Stimulated activated CD4-positive, alpha-beta T cell treated with anti-CD3 and anti-CD28 coated beads, Interleukin-1b, Interleukin-23, amount 100 ng/mL, for 4 hours (primary cell): ENCODE measurements at places on chromosomes 16 and 17.

DNA sequence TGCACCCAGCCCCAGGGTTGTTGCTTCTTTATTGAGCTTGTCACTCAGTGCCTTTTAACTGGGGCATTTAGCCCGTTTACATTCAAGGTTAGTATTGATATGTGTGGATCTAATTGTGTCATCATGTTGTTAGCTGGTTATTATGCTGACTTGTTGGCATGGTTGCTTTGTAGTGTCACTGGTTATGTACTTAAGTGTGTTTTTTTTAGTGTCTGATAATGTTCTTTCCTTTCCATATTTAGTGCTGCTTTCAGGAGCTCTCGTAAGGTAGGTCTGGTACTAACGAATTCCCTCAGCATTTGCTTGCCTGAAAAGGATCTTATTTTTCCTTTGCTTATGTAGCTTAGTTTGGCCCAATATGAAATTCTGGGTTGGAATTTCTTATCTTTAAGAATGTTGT is 33.5 kb downstream of the NF1 start:
- DNase-seq, result no peak

DNA sequence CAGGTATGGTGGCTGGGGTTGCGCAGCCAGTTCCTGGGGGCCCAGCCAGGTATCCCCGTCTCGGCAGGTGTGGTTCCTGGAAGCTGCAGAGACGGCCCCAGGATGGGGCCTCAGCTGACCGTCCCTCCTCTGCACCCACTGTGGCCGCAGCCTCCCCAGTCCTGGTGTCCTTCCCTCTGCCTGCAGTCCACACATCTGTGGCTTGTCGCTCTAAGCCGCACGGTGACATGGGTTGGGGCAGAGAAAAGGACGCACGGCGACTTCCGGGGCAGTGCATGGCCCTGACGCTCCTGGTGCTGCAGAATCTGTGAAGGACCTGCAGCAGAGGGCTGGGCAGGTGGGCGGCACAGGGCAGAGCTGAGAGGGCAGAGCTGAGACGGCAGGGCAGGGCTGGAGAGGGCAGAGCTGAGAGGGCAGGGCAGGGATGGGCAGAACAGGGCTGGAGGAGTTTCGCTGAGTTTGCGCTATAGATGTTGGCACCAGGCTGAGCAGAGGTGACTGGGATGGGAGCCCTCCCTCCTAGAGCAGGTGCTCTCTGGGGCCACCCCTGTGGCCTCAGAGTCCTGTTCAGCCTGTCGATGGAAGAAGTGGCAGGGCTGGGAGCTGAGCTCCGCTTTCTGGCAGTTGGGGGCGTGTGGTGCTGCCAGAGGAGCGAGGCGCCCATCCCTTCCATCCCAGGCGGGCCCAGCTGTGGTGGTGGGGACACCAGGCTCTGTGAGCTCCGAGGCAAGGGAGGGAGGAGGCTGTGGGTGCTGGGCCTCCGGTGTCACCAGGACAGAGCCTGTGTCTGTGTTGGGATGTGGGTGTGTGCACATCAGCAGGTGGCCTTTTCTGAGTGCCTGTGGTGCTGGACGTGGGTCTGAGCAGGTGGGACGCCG is 23.0 kb downstream of the TSC2 start:
- DNase-seq, result no peak

- no peak for DNase-seq
Observed at GRCh38 chr16:9407206-9407758, 315.8 kb downstream of the HAPSTR1 start.

DNA sequence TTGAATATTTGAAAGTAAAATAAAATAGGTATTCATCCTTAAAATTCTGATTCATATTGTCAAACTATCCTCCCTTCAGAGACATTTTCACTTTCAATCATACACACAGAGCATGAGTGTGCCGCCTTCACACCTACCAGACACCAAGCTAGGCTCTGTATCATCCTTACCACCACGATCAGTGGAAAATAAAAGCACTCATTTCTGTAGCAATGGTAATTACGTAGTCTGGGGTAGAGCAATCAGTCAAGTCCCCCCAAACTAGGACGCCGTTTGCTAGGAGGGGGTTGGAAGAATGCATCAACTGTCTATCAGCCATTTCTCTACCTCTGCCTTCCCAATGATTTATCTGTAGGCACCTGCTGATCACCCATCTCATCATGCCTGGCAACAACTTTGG is 84.6 kb upstream of the GRIN2A start:
- DNase-seq, result peak; percentile 2

DNA sequence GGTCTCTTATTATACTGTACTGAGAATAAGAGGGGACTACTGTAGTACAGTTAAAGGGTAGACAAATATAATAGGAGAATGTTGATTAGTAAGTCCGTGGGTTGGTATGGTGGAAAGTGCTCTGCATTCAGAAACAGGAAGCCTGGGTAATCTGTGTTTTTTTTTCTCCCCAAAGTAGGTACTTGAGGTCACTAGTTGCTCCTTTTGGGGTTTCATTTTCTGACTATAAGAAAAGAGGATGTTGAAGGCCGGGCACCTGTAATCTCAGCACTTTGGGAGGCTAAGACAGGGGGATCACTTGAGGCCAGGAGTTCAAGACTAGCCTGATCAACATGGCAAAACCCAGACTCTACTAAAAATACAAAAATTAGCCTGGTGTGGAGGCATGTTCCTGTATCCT is 42.0 kb upstream of the MMD start:
- DNase-seq, result no peak

DNA sequence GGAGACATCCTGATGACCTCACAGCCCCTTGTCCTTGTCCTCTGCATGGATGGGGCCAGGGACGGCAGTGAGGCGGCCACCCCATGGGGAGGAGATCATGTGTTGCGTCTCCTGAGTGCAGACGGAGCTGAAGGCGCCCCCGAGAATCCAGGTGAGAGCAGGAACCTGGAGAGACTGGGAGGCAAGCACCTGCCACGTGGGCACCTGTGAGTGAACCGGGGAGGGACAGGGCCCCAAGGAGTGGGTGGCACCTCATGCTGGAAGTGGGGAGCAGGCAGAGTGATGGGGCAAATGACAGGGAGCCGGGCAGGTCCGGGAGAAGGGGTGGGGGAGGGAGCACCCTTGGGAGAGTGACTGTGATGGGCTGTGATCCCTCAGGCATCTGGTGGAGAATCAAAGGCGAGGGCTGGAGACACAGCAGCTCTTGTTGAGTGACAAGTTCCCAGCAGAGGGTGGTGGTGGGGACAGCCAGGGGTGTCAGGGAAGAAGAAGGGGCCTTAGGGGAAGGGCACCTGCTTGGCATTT is 174.3 kb upstream of the CHMP6 start:
- no peak for DNase-seq

- DNase-seq, result no peak
Observed at GRCh38 chr16:74249254-74249653, 47.4 kb upstream of the PSMD7 start.

- no peak for DNase-seq
Observed at GRCh38 chr17:78422872-78423588, 44.6 kb downstream of the PGS1 start.

- no peak for DNase-seq
Observed at GRCh38 chr17:48294806-48295361, 135.1 kb downstream of the SKAP1 start.

GRCh38 chr16:48075398-48075797 is 80.4 kb downstream of the ABCC12 start:
- no peak for DNase-seq

DNA sequence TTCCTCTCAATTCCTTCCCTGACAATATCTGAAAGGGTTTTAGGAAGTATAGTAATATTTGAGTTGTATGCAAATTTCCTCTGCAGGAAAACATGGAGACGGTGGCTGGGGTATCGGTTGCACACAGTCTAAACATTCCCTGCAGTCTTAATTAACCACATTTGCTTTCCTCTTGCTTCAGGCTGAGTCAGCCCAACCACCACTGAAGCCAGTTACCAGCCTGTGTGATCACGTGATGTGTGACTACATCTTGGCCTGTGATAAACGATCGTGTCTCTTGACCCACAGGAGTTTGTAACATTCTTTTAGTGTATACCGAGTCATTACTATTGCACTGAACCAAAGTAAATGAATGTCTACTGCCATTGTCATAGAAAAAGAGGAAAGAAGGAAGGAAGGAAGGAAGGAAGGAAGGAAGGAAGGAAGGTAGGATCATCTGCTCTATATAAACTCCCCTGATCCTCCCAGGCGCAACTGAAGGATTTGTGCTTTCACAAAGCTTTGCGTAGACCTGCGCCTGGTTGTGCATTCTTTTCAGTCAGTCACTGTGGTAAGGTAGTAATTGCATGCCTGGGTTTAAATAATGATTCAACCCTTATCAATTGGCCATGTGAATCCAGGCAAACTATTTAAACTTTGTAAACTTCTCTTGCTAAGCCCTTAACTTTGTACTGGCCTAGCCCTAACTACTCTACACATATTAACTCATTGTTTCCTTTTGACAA is 280.6 kb upstream of the SALL1 start:
- DNase-seq, result no peak

DNA sequence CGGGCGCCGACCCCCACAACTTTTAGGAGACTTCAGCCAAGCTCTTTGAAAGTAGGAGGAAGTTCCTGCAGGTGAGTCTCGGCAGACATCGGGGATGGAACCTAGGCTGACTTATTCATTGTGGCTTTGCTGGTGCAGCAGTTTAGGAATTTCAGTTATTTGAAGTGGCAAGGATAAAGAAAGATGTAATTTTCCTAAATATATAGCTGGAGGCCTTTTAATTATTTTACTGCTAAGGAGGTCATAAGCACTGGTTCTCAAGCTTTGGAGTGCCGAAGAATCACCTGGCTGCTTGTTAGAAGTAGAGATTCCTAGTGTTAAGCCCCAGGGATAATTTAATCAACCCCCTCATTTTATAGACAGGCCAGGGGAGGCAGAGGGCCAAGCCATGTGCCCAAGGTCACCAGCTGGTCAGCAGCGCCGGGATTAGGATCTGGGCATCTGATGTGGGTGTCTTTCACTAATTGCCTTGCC is 28.9 kb upstream of the BCAR1 start:
- DNase-seq, result no peak

- peak; percentile 75 for DNase-seq
Observed at GRCh38 chr16:88737298-88738150, 31.2 kb downstream of the CTU2 start.

- no peak for DNase-seq
Observed at GRCh38 chr17:50935221-50935995, 69.3 kb upstream of the TOB1 start.

- peak; percentile 57 for DNase-seq
Observed at GRCh38 chr16:57475711-57476339, 10.5 kb downstream of the DOK4 start.

DNA sequence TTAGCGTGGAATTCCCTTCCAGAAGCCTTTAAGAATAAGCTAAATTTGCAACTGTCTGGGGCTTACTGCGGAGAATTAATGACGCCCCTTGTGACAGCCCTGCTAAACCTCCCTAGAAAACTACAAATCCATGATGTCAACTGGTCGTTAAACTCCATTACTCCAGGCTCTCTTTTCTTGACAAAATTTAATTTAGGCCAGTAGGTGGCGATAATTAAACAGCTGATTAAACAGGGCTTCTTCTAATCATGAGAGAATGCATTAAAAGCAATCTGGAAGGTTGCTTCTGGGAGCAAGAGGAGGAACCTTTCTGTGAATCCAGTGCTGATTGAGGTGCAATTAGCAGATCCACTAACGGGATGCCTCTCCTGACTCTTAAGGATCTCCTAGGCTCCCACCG is 8.1 kb upstream of the NLRP1 start:
- no peak for DNase-seq

GRCh38 chr17:29051194-29051593 is 8.3 kb downstream of the PIPOX start:
- DNase-seq, result no peak

- DNase-seq, result no peak
Observed at GRCh38 chr16:55492756-55493380, 13.9 kb downstream of the MMP2 start.

DNA sequence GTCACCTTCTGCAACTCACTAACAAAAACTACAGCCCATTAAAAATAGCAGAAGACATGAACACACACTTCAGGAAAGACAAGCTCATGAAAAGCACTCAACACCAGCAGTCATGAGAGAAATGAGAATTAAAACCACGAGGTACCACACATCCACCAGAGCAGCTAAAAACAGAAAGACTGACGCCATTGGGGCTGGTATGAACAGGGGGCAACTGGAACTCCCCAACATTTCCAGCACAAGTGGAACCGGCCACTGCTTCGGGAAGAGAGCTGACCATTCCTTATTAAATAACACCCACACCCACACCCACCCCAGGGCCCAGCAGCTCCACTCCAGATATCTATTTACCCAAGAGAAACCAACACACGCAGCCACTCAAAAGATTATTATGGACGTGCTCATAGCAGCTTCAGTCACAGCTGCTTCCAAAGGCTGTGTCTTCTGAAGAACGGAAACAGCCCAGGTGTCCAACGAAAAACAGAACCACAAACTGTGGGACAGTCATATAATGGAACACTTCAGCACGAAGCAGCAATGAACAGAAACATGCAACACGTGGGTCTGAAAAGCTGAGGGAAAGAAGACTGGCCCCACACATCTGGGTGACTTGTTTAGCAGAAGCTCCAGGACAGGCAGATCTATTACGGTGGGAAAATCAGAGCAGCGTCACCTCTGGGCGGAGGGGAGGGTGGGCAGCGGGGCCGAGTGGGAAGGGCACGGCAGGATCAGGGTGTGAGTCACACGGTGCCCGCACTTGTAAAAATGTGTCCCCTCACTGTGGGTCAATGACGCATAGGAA is 41.1 kb downstream of the KLHDC4 start:
- DNase-seq, result no peak

DNA sequence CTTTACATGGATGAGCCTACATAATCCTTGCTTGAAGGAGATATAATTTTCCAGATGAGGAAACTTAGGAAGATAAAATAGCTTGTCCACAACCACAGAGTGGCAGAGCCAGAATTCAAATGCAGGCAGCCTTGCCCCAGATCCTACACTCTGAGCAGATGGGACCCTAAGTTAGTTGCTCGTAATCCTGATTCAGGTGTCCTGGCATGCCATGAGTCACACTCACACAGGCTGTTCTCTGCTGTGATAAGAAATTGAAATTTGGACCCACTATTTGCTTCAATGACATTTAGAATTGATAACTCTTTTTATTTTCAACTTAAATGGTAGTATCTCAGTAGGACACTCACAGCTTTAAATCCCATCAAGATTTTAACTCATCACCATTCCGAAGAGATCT is 150.7 kb upstream of the CACNG5 start:
- DNase-seq, result no peak

DNA sequence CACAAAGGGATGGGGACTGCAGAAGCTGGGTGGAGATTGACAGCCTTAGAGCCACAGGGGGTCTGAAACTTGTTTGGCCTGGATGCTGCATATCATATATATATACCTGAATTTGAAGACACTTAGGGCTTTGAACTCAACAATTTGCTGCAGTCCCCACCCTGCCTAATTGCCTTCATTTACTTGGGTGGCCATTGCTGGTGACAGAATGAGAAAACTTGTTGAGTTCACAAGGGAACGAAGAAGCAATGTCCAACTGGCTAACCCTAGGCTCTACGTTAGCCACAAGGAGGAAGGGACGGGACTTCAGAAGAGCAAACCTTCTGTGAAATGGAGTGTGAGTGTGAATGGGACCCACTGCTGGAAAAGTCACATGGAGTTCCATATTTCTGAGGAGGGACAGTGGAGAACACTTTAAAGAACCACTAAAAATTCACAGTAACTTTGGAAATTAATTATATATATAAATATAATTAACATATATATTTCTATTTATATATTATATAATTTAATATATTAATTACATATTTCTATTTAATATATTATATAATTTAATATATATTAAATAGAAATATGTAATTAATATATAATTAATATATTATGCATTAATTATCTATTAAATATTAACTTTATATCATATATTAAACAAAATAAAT is 215.3 kb upstream of the SOX9 start:
- DNase-seq, result no peak
